HCT116 (cell line): ENCODE measurements at places on chromosomes 5 and 9.

GRCh38 chr5:53991942-53992341 lies 318.4 kb downstream of the ARL15 start:
- no peak for DNase-seq
- no peak overlapping the region for H3K4me3 ChIP-seq
- H3K4me1 ChIP-seq = no peaks in the 10 kb centered on the region
- H3K27me3 ChIP-seq = no peaks in the 10 kb centered on the region

DNA sequence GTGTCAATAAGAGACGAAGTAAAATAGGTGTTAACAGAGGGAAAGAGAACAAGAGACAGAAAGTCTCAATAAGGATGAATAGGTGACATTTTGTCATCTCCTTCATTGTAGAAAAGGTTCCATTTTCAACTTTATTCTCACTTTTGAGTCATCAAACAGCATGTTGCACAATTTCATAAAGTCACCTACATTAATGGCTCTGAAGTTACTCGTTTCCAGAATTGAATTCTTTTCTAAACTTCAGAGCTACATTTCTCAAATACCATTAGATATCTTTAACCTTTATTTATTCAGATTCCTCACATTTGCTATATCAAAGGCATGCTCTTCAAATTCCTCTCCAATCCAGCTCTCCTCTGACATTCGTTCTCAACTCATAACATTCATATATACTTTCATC lies 13.1 kb downstream of the ADAMTS6 start:
- no peaks in the 10 kb centered on the region for H3K27me3 ChIP-seq
- H3K27ac ChIP-seq = no peak overlapping the region
- no peak overlapping the region for H3K4me3 ChIP-seq
- no peaks in the 10 kb centered on the region for H3K4me1 ChIP-seq
- no peaks in the 10 kb centered on the region for H3K36me3 ChIP-seq

GRCh38 chr9:11794984-11795383 lies 898.2 kb upstream of the TYRP1 start:
- no peaks in the 10 kb centered on the region for H3K4me1 ChIP-seq
- DNase-seq = no peak
- no peaks in the 10 kb centered on the region for H3K27me3 ChIP-seq
- no peaks in the 10 kb centered on the region for H3K36me3 ChIP-seq
- H3K4me3 ChIP-seq = no peak overlapping the region
- H3K27ac ChIP-seq = no peak overlapping the region

DNA sequence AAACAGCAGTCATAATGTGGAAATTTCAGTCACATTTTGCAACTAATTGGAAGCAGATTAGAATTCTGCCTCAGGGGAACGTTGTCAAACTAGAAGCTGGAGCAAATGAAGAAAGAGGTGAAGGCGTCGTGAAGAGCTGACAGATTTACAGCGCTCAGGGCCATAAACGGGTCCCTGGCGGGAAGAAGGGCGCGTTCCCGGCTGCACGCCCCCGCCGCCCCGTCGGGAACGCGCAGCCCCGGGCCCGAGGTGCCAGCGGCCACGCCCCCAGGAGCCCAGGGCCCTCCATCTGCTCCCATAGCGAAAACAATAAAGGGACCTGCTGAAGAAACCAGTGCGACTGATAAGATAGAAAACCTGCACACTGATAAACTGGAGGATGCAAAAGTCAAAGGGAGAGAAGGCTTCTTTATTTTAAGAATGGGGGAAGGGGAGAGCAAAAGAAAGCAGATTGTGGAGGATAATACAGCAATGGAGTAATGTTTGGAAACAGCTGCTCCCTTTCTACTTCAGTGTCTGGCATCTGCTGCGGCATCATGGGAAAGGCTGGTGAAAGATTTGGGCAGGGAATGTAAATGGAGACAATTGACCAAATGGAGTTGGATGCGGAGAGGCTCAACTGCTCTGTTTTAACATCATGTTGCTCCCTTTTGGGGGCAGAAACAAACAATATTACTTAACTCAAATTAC lies 11.1 kb downstream of the ZNF608 start:
- H3K36me3 ChIP-seq = no peaks in the 10 kb centered on the region
- no peaks in the 10 kb centered on the region for H3K27me3 ChIP-seq
- H3K4me1 ChIP-seq = peaks cover 16% of the 10 kb centered on the region
- H3K4me3 ChIP-seq = no peak overlapping the region

GRCh38 chr9:94169968-94170367 lies 85.7 kb downstream of the PTPDC1 start:
- no peak for DNase-seq
- H3K4me1 ChIP-seq = peaks cover 24% of the 10 kb centered on the region
- H3K27me3 ChIP-seq = no peaks in the 10 kb centered on the region
- H3K36me3 ChIP-seq = peaks cover 27% of the 10 kb centered on the region; the same call in 1 of the 2 replicates

- 0 out of 2 replicates have a peak, but pooled peaks cover 2% of the 10 kb centered on the region for H3K36me3 ChIP-seq
- no peak for DNase-seq
- H3K27ac ChIP-seq = no peak overlapping the region
- H3K27me3 ChIP-seq = no peaks in the 10 kb centered on the region
- H3K4me1 ChIP-seq = peaks cover 39% of the 10 kb centered on the region
- H3K4me3 ChIP-seq = no peak overlapping the region
Measured at GRCh38 chr9:121596515-121596914, 54.9 kb upstream of the DAB2IP start.

- H3K36me3 ChIP-seq = no peaks in the 10 kb centered on the region; the same call in 1 of the 2 replicates
- no peaks in the 10 kb centered on the region for H3K4me1 ChIP-seq
- H3K27ac ChIP-seq = no peak overlapping the region
- no peak overlapping the region for H3K4me3 ChIP-seq
- no peak for DNase-seq
- H3K27me3 ChIP-seq = no peaks in the 10 kb centered on the region
Measured at GRCh38 chr9:92611621-92612285, 58.2 kb downstream of the IPPK start.

DNA sequence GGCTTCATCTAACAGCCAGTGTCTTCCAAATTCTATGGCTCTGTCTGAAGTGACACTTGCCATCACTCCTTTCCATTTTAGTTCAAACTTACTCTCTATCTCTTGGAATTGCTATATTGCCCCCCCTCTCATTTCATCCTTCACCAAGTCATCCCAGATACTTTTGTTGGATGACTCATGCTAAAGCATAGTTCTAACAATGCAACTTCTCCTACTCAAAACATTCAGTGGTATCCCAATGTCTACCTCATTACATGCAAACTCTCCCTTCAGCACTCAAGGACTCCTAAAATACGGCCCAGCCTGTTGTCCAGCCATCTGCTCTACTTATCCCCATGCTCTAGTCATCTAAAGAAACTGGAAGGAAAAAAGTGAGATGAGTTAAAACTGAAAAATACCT lies 171.6 kb downstream of the RASEF start:
- no peaks in the 10 kb centered on the region for H3K36me3 ChIP-seq
- no peaks in the 10 kb centered on the region for H3K4me1 ChIP-seq
- no peak overlapping the region for H3K27ac ChIP-seq
- DNase-seq = no peak
- no peaks in the 10 kb centered on the region for H3K27me3 ChIP-seq
- no peak overlapping the region for H3K4me3 ChIP-seq

- no peak overlapping the region for H3K27ac ChIP-seq
- H3K4me3 ChIP-seq = no peak overlapping the region
- no peaks in the 10 kb centered on the region for H3K36me3 ChIP-seq
Measured at GRCh38 chr5:178119915-178120606, 6.7 kb downstream of the N4BP3 start.

- no peaks in the 10 kb centered on the region for H3K27me3 ChIP-seq
- H3K36me3 ChIP-seq = no peaks in the 10 kb centered on the region
- no peak overlapping the region for H3K27ac ChIP-seq
- H3K4me1 ChIP-seq = no peaks in the 10 kb centered on the region
Measured at GRCh38 chr9:31355159-31355882, 1029.1 kb upstream of the ACO1 start.

DNA sequence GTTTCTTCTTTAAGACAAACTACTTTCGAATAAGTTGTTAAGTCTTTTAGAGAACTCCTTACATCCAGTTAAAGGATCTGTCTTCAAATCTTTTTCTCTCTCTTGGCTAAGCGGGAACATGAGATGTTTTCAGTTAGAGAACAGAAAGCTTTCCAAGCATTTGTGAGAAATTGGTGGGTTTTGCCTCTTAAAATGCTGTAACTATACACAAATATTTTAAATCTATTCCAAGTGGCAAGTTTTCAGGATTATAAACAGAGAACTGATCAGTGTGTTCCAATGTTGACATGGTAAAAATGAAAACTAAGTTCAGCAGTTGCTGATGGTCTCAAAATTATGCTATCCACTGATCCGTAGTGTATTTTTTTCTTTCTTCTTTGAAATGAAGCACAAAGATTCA lies 100.4 kb downstream of the EBF1 start:
- H3K4me3 ChIP-seq = no peak overlapping the region
- peaks cover 65% of the 10 kb centered on the region for H3K27me3 ChIP-seq
- no peak for DNase-seq
- H3K36me3 ChIP-seq = no peaks in the 10 kb centered on the region

GRCh38 chr9:131012396-131012917 lies 3.5 kb downstream of the LAMC3 start:
- no peak for DNase-seq
- H3K36me3 ChIP-seq = no peaks in the 10 kb centered on the region
- no peak overlapping the region for H3K27ac ChIP-seq
- H3K27me3 ChIP-seq = no peaks in the 10 kb centered on the region
- no peak overlapping the region for H3K4me3 ChIP-seq
- peaks cover 14% of the 10 kb centered on the region for H3K4me1 ChIP-seq

- H3K27me3 ChIP-seq = no peaks in the 10 kb centered on the region
- peak; percentile 78 for DNase-seq
- peak overlapping the region; percentile 21; the same call in 1 of the 2 replicates for H3K4me3 ChIP-seq
- no peaks in the 10 kb centered on the region for H3K36me3 ChIP-seq
Measured at GRCh38 chr9:92100237-92100911, 14.8 kb downstream of the SPTLC1 start.

DNA sequence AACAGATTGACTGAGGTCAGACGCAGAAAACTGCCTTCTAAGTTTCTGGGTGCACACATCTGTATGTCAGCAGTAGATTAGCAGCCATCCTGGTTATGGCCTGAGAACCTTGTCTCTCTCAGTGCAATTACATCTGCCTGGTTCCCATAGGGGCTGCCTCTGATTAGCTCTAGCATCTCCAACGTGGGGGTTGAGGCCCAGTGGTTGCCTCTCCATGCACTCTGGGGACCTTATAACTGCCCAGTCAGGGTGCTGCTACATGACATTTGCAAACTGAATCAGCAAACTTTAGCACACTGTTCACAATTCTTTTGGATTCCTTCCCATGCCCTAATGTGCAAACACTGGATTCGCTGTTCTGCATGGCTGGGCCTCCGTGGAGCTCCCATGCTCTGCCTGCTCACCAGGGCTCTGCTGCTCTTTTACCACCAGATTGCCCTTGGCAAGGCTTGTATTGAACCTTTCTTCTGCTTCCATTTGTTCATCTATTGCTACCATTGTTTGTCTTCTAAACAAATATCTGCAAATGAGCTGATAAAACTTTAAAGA lies 36.2 kb downstream of the SNX18 start:
- H3K4me3 ChIP-seq = no peak overlapping the region
- H3K4me1 ChIP-seq = no peaks in the 10 kb centered on the region
- no peak for DNase-seq
- H3K36me3 ChIP-seq = no peaks in the 10 kb centered on the region
- no peak overlapping the region for H3K27ac ChIP-seq

DNA sequence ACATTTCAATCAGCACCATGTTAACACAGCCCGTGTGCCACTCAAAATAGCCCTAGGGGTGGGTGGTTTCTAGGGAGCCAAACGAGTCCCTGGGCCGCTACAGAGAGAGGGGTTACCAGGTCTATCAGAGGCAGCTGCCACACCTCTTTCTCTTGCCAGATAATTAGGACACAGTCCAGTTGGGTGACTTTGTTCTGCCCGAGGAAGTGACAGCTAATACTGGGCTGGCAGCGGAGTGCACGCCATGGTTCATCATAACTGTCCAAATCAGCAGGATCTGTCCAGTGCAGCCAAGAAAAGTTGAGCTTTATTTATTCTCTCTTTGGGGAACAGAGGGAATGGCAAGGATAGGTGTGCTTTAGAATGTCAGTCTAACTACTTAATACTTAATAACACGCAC lies 583.8 kb downstream of the BRINP1 start:
- H3K27ac ChIP-seq = no peak overlapping the region
- no peaks in the 10 kb centered on the region for H3K27me3 ChIP-seq
- no peak overlapping the region for H3K4me3 ChIP-seq
- no peaks in the 10 kb centered on the region for H3K36me3 ChIP-seq
- no peak for DNase-seq

DNA sequence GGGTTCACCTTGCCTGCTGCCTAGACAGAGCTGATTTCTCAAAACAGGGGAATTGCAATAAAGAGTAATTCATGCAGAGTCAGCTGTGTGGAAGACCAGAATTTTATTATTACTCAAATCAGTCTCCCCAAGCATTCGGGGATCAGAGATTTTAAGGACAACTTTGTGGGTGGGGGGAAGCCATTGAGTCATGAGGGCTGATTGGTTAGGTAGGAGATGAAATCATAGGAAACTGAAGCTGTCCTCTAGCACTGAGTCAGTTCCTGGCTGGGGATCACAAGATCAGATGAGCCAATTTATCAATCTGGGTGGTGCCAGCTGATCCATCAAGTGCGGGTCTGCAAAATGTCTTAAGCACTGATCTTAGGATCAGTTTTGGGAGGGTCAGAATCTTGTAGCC lies 159.1 kb upstream of the MAP1B start:
- H3K27ac ChIP-seq = no peak overlapping the region
- DNase-seq = no peak
- H3K4me3 ChIP-seq = no peak overlapping the region
- H3K4me1 ChIP-seq = no peaks in the 10 kb centered on the region
- no peaks in the 10 kb centered on the region for H3K27me3 ChIP-seq
- H3K36me3 ChIP-seq = no peaks in the 10 kb centered on the region

DNA sequence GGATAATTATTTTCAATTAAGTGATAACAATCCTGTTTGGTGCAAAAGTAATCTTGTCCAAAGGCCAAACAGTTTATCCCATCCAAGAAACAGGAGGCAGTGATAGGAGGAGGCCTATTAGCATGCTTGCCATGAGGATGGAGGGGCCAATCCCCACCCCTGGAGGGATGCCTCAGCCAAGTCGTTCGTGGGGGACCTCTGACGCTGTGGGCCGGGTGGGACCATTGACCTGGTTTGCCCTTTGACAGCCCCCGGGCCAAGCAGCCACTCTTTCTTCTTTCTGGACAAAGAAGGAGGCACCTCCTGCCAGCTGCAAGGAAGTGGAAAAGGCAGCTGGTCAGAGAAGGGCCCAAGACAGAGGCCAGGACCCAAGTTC lies 39.5 kb upstream of the GRHPR start:
- no peaks in the 10 kb centered on the region for H3K4me1 ChIP-seq
- H3K36me3 ChIP-seq = no peaks in the 10 kb centered on the region
- DNase-seq = no peak

DNA sequence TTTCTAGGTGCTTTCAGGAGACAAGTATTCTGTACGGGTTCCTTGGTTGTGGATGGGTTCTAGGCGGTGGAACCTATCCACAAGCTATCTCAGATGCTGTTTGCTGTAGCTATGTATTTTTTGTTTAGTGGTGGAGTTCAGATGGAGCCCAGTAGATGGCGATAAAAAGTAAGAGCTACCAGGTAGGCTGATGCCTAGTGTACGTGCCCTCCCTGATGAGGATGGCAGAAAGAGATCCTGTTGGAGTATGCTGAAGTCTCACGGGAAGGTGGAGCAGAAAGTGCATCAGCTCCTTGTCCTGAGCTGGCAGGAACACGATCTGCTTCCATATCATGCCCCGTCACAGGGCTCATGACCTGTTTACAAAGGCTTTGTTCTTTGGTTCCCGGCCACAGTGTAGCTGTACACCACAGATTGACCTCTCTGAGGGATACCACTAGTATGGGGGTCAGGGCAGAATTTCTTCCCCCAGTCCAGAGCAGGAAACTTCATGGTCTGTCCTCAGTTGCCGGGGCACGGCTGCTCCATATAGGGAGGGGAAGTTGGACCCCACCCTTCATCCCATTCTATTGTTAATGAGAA lies 12.6 kb upstream of the UGT3A2 start:
- no peaks in the 10 kb centered on the region for H3K4me1 ChIP-seq
- no peak overlapping the region for H3K27ac ChIP-seq
- peak; percentile 61 for DNase-seq
- no peaks in the 10 kb centered on the region for H3K36me3 ChIP-seq
